ENCODE measurements at places on chromosomes 11 and 22.

- no peak for DNase-seq
Measured at GRCh38 chr22:42773167-42773566, 52.5 kb upstream of the A4GALT start.

DNA sequence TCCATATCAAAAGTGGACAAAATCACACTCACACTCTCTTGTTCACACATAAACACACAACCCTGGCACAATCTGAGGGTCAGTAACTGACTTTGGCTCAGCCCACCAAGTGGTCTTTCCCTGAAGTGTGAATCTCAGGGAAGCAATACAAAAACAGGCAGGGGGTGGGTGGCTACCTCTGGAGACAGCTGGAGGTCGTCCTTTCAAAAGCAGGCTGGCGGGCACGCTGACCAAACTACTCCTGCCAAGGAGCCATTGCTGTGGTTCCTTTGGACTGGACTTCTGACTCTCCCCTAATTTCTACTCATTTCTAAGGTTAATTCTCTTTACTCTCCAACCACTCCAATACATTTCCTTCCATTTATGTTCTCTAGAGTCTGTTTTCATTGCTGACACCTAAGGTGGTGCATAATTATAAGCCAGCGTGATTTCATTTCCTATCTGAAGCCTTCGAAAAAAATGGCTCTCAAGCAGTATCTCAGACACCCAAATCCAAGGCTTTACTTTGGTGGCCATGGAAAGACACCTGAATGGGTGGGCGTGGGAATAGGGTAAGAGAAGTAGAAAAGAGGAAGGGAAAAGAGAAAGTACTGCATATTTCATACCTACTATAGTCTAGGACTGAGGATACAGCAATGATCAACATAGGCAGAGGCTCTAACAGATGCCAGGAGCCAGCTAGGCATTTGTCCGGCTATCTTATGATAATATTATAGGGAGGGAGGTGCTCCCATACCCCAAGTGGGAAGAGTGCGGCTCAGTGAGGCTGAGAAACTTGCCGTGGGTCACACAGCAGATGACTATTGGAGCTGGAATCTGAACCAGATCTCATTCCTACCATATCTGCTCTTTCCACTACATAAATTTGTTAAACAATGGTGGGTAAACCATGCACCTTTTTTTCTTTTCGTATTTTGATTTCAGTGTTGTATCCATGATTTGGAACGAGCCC lies 22.0 kb downstream of the FZD4 start:
- no peak for DNase-seq

GRCh38 chr22:20243537-20244249 lies 24.4 kb downstream of the RTN4R start:
- DNase-seq, result peak; percentile 44

- no peak for DNase-seq
Measured at GRCh38 chr11:126104420-126104819, 41.8 kb upstream of the CDON start.

DNA sequence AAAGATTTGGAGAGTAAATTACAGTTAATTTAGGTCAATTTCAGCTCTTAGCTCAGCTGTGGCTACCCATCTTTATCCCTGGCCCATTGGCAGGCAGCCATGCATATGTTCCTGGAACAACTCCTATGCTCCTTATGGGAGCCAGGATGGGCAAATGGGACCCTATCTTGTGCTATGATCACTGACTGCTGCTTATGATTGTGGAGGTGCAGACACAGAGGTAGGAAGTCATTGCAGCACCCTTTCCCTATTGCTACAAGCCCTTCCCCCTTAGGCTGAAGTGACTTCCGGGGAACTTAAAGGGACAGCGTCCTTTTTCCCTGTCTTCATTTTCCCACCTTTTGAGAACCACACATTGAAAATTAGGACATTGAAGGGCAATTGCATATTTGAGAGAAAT lies 112.7 kb downstream of the FCHSD2 start:
- DNase-seq, result no peak
